ENCODE measurements at places on chromosomes 6 and 20.

DNA sequence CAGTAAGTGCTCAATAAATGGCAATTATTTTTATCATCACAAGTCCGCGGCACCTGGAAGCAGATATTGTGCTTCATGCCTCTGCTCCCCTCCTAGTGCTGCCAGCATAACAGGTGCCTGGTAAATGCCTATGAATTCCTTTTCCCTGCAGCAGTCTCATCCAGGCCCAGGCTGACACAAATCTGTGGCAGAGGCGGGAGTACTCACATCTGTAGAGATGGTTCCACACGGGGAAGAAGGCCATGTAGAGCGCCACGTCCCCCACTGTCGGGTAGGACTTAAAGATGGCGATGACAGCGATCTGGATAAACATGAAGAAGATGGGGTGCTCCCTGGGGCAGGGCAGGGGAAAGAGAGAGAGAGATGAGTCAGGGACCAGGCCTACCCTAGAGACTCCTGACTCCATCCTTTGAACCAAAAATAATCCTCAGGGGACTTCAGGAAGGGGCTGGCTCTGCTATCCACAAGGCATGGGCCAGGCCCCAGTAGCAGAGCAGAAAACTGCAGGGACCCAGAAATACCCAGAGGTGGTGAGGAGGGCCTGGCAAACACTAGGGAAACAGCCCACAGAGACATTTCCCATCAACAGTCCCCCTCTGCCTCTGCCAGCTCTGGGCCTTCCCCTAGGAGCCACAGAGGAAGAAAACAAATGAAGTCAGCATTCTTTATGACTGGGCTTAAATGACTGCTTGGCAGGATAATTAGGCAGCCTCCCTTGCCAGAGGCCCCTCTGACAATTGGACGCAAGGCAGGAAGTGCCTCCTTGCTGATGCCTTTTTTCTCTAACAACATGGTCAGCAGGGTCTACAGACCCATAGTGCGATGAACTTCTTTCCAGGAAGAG lies 23.0 kb downstream of the MAP1LC3A start:
- peak; percentile 80 for ATAC-seq

GRCh38 chr20:44072384-44072783 lies 114.6 kb downstream of the JPH2 start:
- ATAC-seq, result no peak

- ATAC-seq, result no peak
Measured at GRCh38 chr6:39566456-39566855, 158.8 kb downstream of the KIF6 start.

- peak; percentile 20 for ATAC-seq
Measured at GRCh38 chr20:50438986-50439407, 71.2 kb upstream of the PTPN1 start.

- ATAC-seq, result no peak
Measured at GRCh38 chr6:12356983-12357972, 67.1 kb downstream of the EDN1 start.

GRCh38 chr20:25372584-25373336 lies 17.9 kb downstream of the ABHD12 start:
- ATAC-seq, result peak; percentile 70

GRCh38 chr6:121223212-121223611 lies 111.1 kb downstream of the TBC1D32 start:
- ATAC-seq, result no peak

- ATAC-seq, result no peak
Measured at GRCh38 chr20:53599378-53599777, 5.7 kb upstream of the ZNF217 start.

- ATAC-seq, result no peak
Measured at GRCh38 chr6:14035071-14035847, 82.3 kb upstream of the CD83 start.

GRCh38 chr6:159969921-159970320 lies 1.0 kb downstream of the IGF2R start:
- no peak for ATAC-seq

DNA sequence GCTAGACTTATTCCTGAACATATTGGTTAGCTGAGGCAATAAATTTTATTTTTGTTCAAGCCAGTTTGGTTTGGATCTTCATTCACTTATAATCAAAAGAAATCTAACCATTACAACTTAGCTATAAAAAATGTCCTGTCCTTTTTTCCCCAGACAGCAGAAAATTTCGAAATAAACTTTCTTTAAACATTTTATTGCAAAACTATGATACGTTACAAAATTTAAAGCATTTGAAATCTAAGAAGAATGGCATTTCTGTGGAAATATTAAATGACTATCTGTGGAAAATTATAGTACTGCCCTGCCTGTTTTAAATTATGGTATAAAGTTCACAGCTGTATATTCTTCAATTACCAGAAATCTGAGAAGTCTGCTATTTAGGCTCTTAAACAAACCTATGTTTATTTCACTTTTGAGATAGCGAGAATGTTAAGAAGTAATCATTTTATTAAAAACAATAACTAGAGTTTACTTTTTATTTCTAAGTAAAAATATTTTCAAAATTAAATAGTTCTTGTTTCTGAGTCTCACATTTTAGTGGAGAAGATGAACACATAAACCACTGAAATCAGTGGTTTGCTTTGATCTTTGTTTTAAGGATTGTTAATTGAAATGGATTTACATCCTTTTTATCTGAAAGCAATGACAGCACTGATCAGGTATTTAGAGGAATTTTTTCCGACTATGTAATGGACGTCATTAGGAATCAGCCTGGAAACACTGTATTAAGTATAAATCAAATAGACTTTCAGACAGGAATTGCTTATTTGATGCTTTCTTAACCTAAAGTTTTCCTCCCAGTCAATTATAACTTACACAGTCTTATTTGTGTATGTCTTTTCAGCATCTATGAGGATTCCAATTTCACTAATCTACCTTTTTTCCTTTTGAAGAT lies 553.7 kb downstream of the COL12A1 start:
- no peak for ATAC-seq

- ATAC-seq, result no peak
Measured at GRCh38 chr20:21096321-21097043, 9.7 kb downstream of the LINC00237 start.

DNA sequence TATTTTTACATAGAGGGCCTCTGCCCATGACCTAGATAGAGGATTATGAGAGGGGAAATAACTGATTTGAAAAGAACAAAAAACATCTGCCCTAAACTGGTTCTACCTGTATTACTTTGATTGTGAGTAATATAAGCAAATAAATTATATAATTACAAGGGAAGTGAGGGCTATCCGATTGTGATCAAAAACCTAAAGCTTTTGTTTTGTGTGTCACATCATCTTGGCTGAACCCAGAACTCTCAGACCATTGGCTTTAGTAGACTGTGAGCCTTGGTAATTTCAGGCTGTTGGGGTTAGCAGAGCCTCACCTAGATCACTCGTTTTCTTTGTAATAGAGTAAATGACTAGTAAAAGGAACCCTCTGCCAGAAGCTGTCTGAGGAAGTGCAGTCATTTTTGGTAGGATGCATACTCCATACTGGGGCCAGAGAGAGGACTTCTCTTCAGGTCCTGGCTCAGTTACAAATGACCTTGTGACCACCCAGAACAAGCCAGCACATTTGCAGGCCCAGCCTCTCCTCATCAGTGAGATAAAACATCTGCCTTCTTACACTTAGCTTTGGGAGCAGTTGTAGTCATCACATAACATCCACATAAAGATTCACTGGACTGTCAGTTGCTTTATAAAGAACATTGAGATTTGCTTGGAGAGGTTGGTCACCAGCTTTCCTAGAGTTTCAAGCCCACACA lies 13.5 kb downstream of the STK35 start:
- no peak for ATAC-seq

DNA sequence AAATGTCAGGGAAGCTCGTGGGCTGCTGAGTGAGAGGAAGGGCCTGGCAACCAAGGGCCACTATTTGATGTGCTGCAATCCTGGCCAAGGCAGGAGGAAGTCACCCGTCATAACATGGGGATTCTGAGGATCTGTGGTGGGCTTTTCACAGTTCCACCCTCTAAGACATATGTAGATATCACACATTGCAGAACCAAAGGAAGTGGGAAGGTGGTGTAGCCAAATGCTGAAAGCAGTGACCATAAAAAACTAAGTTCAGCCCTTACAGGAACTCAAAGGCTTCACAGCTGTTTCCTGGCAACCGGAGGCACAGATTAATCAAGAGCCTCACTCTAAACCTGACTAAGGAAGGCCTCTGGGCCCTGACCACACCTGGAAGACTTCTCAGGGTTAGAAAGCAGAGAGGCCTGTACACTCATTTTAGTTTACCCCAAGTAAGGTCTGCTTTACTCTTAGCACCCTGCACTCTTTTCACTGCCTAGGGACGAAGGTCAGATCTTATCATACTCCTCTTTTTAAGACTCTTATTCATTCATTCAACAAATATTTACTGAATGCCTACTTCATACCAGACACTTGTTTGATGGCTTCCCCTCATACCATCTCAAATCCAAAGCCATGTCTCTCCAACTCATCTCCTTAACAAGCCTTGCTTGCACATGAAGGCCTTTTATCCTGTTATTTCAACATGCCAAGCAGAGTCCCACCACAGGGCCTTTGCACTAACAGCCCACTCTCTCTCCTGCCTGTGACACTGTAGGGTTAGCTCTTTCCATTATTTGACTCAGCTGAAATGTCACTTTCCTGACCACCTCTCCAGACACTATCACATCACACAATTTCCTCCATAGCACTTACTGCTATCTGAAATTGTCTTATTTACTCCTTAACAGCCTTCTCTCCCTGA lies 2.6 kb downstream of the UBE2V1 start:
- ATAC-seq, result peak; percentile 59

DNA sequence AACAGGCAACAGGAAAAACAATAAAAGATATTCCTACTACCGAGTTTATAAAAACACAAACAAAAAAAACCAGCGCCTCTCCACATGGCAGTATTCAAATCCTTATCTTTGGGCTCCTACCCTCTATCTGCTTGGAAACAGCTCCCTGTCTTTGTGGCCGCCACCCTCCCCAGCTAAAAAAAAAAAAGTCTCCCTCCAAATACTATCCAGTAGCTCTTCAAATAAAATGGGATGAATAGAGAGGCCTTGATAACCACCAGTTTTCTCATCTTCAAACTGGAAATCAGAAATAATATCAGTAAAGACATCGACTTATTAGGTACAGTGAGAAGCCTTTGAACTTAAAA lies 96.2 kb downstream of the PSMG4 start:
- no peak for ATAC-seq

DNA sequence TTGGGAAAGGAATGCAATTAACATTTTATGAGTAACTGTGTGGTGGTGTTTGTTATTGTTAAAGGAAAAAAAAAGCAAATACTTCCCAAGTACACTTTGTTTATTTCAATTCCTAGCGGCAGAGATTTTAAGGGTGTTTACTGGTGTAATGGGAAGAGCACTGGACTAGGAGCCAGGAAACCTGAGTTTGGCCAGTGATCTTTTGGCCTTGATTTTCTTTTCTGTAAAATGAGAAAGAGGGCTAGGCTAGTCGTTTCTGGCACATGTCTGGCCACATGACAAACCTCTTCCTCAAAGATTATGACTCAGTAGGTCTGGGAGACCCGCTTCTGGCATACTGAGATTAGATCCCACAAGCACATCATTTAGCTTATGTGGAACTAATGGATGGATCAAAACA lies 428.1 kb upstream of the NOX3 start:
- no peak for ATAC-seq

DNA sequence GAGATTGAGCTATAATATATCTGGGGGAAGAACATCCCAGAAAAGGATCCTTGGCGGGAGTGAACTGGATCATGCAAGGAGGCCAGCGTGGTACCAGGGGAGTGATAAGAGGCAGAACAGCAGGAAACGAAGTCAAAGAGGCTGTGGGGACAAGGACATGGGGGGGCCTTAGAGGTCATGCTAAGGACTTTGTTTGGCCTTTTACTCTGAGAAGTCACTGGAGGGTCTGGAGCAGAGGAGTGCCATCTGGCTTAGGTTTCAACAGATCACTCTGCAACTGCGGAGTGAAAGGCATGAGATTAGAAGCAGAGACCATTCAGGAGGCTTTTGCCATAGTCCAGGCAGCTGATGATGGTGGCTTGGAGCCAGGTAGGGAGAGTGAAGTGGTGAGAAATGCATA lies 24.3 kb downstream of the MRAP2 start:
- ATAC-seq, result no peak

DNA sequence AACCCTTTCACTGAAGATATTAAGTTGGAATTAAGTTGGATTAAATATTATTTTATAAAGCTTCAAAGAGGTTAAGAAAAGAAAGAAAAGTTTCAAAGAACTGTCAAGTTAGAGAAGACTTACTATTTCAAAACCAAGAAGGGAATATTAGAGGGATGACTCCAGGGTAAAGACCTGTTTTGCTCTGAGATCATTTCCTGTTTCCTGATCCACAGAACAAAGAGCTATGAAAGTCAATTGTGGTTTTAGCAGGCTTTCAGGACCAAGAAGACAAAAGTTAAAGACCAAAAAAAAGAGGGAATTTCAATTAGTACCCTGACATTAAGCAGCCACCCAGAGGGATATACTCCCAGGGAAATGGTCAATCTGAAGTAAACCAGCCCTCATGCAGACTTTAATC lies 19.4 kb downstream of the ESF1 start:
- no peak for ATAC-seq
